ENCODE measurements at places on chromosomes 7 and 10.

DNA sequence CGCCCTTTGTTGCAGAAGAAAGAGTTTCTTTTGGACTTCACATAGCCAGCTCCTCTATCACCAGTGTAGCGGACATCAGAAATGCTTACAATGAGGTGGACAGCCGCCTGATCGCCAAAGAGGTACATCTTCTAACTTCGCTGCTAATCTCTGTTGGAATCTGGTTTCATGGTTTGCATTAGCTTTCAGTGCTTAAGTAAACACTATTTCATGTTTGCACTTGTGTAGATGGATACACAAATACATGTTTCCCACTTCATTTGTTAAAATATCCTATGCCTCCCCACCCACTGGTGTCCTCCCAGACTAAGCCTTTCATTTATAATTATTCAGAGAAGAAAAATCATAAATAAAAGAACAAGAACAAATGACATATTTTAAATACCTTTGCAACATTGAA, 103.9 kb downstream of the WDFY4 start:
- peaks cover 4% of the 10 kb centered on the region for H3K4me1 ChIP-seq
- no peak for DNase-seq
- peaks cover 3% of the 10 kb centered on the region for H3K27me3 ChIP-seq

- no peaks in the 10 kb centered on the region for H3K4me1 ChIP-seq
- DNase-seq, result no peak
- H3K4me3 ChIP-seq, result no peak overlapping the region
- H3K27ac ChIP-seq, result no peak overlapping the region
These were observed 61.8 kb upstream of the DOCK1 start for GRCh38 chr10:126843299-126843934.

DNA sequence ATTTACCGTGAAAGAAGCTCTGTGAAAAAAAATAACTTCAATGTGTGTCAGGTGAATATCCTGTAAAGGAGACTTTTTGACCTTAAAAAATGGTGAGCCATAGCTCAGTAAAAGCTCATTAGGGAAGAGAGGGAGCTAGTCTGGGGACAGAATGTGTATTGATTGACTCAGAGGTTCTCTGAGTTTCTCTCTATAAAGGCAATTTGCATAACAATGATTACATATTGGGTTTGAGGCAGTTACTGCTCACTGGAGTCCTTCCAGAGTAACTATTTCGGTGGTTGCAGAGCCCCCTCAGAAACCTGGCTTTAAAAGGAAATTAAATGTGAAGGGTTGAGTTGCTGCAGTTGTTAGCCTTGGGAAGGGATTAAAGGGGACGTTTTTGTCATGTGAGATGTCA, 181.6 kb downstream of the GALNT17 start:
- no peak overlapping the region for H3K27ac ChIP-seq
- no peaks in the 10 kb centered on the region for H3K27me3 ChIP-seq
- H3K4me3 ChIP-seq, result no peak overlapping the region
- DNase-seq, result no peak
- no peaks in the 10 kb centered on the region for H3K4me1 ChIP-seq

DNA sequence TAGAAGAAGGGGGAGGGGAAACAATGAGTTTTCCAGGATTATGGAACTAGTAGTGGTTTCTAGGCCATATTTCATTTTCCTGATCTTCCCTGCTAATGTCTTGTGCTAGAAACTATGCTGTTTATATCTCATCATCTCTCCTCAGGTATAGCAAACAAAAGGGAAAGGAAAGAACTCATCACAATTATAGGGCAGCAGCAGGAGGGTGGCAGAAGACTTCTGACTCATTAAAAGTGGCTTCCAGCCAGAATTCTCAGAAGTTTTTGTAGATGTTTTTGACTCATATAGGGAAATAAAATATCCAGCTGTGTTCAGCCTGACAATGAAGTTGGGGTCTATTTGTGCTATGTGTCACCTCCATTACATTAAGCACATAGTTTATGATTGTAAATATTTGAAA, 6.5 kb downstream of the AHR start:
- H3K36me3 ChIP-seq, result peaks cover 6% of the 10 kb centered on the region
- DNase-seq, result peak; percentile 30
- H3K27ac ChIP-seq, result peak overlapping the region; percentile 83
- H3K27me3 ChIP-seq, result no peaks in the 10 kb centered on the region
- H3K4me3 ChIP-seq, result peak overlapping the region; percentile 35
- peaks cover 30% of the 10 kb centered on the region for H3K4me1 ChIP-seq

GRCh38 chr7:70771451-70771850, 360.5 kb upstream of the GALNT17 start:
- H3K27ac ChIP-seq, result no peak overlapping the region
- H3K4me3 ChIP-seq, result no peak overlapping the region
- H3K27me3 ChIP-seq, result no peaks in the 10 kb centered on the region

DNA sequence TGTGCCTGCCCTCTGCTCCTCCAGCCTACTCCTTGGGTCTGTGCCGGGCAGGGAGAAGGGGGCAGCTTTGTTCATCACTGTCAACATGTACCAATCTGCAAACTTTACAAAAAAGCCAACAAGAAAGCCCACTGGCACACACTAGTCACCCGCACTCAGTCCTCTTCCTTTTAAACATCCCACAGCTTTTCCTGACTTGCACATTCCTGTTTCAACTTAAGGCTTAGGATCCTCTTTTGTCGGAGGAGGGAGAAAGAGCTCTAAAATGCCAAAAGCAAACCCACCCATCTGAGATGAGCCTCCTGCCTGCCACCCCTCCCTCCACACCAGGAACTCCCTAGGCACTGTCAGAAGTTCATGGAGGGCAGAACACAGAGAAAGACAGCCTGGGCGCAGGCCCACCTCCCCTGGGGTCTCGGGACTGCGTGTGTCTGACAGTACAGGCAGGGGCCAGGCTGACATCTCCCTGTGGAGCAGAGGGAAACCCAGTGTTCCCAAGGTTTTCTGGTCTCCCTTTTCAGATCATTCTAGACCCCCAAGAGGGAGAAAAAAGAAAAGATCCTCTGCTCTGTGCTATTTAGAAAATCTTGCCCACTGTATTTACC, 5.4 kb downstream of the PDIA4 start:
- H3K27me3 ChIP-seq, result no peaks in the 10 kb centered on the region
- no peak for DNase-seq
- H3K4me3 ChIP-seq, result no peak overlapping the region
- peaks cover 35% of the 10 kb centered on the region for H3K4me1 ChIP-seq
- peak overlapping the region; percentile 15 for H3K27ac ChIP-seq
